ENCODE measurements at places on chromosomes 7 and 10.

GRCh38 chr10:101141616-101142532, 10.8 kb downstream of the TLX1 start:
- peak; percentile 73 for DNase-seq

DNA sequence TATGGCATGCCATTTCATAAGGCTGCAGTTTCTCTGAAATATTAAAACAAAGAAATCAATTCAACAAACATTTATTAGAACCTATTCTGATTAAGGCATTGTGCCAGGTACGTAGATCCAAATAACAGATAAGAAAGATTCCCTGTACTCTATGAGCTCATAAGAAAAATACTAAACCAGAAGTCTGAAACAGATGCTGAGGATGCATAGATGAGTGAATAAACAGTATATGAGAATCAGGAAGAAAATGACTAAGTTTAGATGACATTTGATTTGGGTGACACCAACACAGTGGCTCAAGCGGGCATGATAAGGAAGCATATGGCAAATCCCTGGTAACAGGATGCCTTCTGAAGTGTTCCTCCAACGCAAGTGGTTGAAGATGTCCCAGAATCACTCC, 477.2 kb downstream of the PARD3 start:
- no peak for DNase-seq

DNA sequence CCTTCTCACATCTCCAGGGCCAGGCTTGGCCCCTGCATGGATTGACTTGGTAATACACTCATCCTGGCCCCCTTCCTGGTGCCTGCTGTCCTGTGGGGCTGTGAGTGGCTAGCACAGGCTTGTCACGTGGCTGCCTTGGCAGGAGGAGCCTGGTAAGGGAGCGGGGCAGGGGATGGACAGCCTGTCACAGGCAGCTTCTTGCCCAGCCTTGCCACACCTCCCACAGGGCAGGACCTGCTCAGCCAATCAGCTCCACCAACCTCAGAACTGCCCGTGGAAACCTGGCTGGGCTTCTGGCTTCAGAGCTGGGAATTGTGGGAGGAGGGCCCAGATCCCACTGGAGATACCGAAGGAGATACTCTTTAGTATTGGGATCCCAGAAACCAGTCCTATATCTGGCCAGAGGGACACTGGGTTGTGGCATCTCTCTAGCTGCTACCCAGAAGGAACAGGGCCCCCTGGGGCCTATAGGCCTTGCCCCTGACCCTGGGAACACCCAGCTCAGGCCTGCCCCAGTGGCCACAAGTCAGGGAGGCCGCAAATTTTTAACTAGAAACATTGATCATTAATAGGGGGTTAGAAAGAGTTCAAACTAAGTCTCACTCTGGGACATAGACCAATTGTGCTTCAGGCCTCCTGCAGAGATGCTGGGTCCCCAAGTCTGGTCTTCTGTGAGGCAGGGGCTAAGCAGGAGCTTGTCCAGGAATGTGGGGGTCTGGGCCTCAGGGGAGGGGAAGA, at the start of gene HOGA1:
Gene HOGA1 (plus strand): TSS at position 330 of the 738 bp plus-strand sequence. CDS start 315 bp downstream, at position 645.
- DNase-seq: no peak

- no peak for DNase-seq
Observed at GRCh38 chr10:5481121-5481520, 18.2 kb downstream of the CALML5 start.

- DNase-seq: no peak
Observed at GRCh38 chr10:59896191-59896590, 10.2 kb downstream of the CCDC6 start.

All from CD8-positive, alpha-beta memory T cell (primary cell).